ENCODE measurements at places on chromosomes 7 and 10.

DNA sequence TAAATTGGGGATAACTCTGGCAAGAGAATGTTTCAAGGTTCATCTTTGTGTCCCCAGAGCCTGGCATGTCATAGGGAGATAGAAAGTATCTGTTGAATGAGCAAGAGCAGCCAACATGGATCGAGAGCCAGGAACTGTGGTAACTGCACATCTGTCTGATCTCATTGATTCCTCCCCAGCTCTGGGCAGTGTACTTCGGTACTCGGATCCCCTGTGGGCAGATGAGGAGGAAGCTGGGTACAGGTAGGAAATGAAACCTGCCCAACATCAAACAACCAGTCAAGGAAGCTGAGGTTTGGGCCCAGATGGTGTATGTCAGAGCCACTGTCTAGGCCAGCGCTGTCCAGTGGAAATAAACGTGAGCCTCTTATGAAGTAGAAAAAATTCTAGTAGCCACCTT is 76.4 kb downstream of the GRK5 start:
- DNase-seq = peak; percentile 38

GRCh38 chr7:29443552-29443951 is 120.1 kb upstream of the PRR15 start:
- DNase-seq = no peak

DNA sequence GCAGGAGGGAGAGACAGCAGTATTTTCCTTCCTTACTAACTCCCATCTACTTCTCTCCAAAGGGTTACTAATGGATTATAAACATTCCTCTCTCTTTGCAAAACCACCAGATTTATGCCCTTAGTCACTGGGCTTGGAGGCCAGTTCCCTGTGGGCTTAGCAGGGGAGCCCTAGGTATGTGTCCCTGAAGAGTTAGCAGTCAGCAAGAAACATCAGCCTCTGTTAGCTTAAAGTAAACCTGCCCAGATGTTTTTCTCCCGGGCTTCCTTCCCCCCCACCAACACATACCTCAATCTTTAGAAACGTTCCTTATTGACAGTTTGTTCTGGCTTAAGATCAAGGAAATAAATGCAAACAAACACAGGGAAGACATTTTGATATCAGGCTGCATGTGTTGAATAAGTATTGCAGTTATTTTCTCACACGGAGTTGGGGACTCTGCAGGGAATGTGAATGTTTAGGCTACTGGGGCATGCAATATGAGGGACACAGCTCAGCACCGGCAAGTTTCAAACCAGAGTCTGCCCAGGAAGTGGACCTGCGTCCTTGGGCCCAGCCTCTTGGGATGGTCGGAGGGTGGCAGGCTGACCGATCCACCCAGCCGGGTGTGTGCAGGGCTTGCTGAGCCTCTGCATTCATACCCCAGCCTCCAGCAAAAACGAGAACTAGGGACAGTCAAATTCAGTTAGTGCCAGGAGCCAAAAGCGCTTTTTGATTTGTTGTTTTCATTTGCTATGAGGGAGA is 252.0 kb upstream of the GRB10 start:
- DNase-seq = no peak

GRCh38 chr7:21754963-21755362 is 190.7 kb downstream of the CDCA7L start:
- DNase-seq = no peak

DNA sequence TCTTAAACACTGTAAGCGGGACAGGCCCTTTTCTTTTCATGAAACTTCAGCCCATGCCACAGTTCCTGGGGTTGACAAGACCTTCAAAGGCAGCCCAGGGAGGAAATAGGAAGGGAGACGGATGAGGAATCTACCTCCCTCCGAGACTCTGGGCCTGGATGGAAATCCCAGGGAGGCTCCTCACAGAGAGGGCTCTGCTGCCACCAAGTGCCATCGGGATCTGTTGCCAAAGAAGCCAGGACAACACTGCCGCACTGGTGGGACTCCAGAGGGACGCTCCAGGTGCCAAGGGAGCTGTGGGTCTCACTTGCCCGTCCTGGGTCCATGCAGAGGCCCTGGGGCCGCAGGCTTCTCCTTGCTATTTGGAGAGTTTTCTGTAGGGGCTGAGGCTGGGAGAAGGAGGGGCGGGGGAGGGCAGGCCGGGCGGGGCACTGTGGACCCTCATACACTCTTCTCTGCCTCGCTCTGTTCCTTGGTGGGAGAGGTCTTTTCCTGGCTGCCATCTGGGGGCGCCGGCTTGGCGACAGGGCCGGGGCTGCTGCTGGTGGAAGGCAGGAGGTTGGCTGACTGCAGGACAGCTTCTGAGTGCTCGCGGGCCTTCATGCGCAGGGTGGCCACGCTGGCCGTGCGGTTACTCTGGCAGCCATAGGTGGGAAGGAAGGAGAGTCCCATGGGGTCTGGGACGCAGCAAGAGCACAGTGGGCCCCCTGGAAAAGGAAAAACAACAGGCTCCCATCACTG is 30.0 kb downstream of the DRGX start:
- DNase-seq = no peak

GRCh38 chr7:92678291-92678920 is 88.2 kb upstream of the FAM133B start:
- DNase-seq = no peak

- no peak for DNase-seq
Observed at GRCh38 chr7:7103343-7104313, 78.7 kb upstream of the C1GALT1 start.

GRCh38 chr7:18455606-18456005 is 39.9 kb upstream of the HDAC9 start:
- DNase-seq = no peak

DNA sequence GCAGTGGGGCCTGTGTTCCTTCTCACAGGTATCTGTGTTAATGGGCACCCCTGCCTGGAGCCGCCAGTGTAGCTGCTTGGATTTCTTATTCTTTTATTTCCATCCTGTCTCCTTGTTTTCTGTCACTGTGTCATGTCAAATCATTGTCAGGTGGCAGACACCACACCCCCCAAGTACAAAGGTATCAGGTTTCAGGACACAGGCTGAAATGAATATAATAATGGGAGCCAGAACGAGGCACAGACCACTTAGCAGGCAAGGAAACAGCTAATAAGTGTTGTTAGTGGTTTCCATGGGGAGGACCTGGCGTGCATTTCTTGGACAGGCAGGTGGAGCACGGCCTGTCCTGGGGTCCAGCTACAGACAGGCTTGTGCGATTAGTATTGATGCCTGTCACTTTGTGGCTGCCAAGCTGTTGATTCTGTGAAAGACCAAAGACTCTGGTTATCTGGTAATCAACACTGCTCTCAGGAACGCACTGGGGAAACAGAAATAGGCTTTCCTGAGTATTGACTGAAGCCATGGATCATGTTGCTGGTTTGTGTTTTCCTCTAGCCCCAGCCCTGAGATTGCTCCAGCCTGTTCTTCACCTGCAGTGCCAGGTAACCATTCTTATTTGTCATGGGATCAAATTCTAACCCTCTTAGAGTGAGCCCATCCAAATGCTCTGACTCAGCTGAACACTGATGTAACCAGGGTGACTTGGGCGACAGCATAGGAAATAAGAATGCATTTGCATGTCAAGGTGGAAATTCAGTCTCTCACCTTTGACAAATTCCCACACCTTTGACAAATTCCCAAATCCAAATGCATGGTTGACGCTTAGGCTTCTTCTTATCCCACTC is 1002.0 kb downstream of the LRMDA start:
- no peak for DNase-seq

GRCh38 chr10:93630625-93631557 is 18.6 kb downstream of the PDE6C start:
- no peak for DNase-seq

GRCh38 chr10:131683281-131683861 is 217.4 kb upstream of the PPP2R2D start:
- DNase-seq = no peak

DNA sequence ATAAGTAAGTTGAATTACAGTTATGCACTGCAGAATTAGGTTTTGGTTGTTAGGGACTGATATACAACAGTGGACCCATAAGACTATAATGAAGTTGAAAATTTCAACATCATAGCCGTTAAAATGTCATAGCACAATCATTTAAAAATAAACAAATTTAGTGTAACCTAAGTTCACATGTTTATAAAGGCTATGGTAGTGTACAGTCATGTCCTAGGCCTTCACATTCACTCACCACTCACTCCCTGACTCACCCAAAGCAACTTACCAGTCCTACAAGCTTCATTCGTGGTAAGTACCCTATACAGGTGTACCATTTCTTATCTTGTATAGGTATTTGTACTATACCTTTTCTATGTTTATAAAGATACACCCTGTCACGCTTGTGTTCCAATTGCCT is 113.7 kb downstream of the RAB11FIP2 start:
- no peak for DNase-seq

DNA sequence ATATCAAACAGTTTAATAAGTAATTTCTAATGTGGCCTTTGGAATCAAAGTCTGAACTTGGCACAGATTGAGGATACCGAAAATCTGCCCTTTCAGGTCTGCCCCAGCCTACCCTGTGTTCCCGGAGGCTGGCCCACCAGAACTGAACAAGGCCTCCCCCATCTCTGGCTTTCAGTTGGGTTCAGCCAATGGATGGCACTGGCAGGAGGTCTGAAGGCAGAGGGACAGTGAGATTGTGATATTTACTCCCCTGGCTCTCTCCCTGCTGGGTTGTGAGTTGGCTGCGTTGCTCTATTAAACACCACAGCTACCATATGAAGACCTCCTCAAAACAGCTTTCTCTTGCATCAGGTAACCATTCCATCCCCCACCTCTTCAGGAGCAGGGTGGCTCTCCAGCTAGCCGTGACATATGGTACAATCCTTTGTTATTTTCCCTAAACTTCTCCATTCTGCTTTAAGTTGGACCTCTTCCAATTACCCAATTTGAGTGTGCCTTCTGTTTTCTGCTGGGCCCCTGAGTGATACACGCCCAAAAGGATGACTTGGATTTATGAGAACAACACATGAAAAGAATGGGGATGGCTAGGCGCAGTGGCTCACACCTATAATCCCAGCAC is 28.1 kb downstream of the DNMBP start:
- no peak for DNase-seq

DNA sequence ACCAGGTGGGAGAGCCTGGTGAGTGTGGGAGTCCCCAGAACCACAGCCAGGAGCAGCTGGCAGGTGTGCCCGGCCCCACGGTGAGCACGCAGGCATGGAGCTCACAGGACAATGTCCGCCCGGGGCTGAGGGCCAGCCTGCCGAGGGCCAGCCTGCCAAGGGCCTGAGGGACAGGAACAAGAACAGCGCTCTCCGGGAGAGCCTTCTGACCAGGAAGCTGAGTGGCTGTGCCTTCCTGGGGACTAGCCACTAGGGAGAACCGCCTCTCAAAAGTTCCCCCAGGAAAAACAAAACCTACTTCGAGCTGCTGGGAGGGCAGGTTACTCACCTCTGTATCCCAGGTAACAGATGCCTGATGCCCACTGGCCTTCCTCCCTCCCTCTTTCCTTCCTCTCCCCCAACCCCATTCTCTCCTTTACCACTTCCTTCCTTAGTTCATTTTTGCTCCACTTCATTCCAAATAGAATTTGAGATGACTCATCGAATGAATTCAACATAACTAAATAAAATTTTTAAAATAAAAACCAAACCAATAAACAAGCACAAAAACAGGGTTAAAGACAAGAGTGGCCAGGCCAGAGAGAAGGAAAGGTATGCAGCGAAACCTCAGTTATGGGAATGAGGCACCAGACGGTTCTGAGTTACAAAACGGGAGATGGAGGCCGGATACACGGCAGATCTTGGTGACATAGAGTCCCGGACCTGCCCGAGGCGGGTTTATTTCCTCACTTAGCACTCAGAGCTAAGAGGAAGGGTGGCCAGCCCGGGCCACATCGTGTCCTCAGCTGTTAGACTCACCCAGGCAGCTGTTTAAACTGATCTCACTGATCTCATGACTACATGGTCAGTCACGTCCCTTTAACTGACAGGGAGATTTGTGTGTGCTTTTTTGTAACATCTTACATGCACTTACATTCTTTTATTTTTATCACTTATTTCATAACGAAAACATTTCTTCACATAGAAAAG is 128.5 kb downstream of the TNS3 start:
- no peak for DNase-seq

GRCh38 chr10:114962441-114962840 is 24.4 kb downstream of the TRUB1 start:
- no peak for DNase-seq

GRCh38 chr7:89809291-89809690 is 345.0 kb upstream of the STEAP1 start:
- no peak for DNase-seq

DNA sequence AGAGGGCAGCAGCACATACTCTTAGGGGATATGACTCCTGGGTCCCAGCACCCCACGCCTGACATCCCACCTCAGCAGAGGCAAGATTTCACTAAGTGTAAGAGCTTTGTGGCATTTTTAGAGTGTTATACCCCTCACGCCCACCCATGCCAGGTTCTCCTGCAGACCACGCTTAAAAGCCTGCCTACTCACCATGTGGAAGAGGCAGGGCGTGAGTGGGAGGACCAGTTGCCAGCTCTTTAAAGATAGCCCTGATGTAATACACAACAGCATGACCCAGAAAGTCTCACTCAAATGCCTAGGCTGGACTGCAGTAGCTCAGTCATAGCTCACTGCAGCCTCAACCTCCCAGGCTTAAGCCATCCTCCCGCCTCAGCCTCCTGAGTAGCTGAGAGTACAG is 44.4 kb upstream of the CELF2 start:
- no peak for DNase-seq

DNA sequence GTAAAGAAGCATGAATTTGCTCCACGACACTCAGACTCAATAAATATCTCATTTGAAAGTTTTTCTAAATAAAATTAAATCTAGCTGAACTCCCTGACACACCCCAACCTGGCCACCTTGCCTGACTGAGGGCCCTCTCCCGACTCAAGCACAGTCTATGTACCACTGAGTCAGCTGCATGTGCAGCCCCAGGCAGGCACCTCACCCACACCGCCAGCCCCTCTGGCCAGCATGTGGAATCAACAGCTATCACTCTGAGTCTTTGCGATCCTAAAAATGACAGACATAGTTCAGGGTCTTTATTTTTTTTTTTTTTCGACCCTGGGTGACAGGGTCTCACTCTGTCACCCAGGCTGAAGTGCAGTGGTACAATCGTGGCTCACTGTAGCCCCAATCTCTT is 35.2 kb downstream of the OAT start:
- no peak for DNase-seq

GRCh38 chr7:17134786-17135185 is 163.7 kb upstream of the AHR start:
- DNase-seq = peak; percentile 31

DNA sequence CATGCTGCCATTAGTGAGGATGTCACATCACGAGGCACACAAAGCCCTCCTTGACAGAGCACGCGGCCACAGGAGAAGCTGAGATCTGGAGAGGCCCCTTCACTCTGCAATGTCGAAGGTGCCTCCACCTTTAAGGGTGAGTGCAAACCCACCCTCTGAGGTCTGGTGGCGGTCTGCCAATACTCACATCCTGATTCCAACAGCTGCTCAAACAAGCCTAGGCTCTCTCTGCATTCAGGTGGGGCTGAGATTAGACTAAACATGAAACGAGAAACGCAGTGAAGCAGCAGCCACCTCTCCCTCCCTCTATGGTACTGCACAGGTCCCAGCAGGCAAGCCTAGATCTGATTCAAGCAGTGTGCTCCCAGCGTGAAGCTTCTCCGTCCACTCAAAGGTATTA is 151.8 kb downstream of the TCERG1L start:
- DNase-seq = no peak

- no peak for DNase-seq
Observed at GRCh38 chr10:123393170-123393569, 239.0 kb downstream of the BUB3 start.

- DNase-seq = no peak
Observed at GRCh38 chr10:106863549-106863948, 301.0 kb downstream of the SORCS1 start.

- peak; percentile 45 for DNase-seq
Observed at GRCh38 chr7:24757353-24758275, at the start of gene GSDME. Gene GSDME, minus strand, starts transcription at chr7:24757464. Its CDS starts 7,690 bp downstream, at chr7:24749774.

Data from activated CD8-positive, alpha-beta T cell treated with anti-CD3 and anti-CD28 coated beads for 36 hours (primary cell).